Stimulated activated CD4-positive, alpha-beta T cell treated with anti-CD3 and anti-CD28 coated beads, TNF-alpha, amount 100 ng/mL, for 48 hours (primary cell): ENCODE measurements at places on chromosomes 6 and 20.

GRCh38 chr20:62210496-62210855 is 9.6 kb downstream of the HRH3 start:
- DNase-seq: no peak

DNA sequence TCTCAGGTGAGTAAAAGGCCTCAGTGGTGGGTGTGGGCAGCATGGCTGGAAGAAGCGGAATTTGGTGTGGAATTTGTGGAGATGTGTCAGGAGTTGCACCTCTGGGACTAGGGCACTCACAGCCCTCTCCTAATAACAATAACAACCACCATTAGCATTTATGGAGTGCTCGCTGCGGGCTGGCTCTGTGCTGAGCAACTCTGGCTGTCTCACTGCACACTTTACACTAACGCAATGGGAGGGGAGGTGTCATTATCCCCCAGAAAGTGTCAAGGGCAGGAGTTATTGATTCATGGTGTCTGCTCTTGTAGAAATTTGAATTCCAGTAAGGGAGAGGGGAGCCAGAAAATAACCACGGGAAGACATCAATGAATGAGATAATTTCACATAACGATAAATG is 22.7 kb upstream of the SCRT2 start:
- DNase-seq: no peak

- DNase-seq: no peak
Observed at GRCh38 chr6:155706341-155706740, 250.7 kb upstream of the NOX3 start.

DNA sequence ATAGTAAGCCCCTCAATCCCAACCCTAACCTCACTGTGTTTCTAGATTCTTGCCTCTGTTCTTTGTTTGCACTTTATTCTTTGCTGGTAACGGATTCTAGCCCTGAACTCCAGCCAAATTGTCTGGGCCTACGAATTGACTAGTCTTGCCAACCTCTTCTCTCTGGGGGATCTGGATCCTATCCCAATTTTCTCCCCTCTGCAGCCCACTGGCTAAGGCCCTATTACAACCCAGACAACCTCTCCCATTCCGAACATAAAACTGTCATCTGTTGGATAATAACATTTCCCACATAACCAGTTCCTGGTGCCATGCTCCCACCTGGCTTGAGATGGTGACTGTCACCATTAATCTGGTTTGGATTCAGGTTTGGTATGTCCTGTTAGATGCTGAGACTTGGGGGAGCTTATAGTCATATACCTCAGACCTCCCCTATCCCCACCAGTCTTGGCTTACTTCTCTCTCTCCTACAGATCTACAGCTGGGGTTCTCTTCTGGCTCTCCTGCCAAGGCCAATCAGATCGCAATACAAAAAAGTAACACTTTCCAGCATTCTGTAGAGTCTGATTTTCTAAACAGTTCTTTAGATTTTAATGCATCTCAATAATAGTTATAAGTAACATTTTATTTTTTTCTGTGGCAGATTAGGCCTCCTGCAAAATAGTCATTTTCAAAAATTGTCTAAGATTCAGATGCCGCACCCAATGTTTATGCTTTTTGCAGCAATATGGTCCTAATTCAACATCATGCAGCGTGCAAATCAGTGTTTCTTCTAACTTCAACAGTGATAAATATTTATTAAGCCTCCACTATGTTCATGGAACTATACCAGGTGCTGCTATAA is 29.8 kb upstream of the AHI1 start:
- no peak for DNase-seq

GRCh38 chr6:1285556-1285955 is 26.3 kb upstream of the FOXQ1 start:
- no peak for DNase-seq

DNA sequence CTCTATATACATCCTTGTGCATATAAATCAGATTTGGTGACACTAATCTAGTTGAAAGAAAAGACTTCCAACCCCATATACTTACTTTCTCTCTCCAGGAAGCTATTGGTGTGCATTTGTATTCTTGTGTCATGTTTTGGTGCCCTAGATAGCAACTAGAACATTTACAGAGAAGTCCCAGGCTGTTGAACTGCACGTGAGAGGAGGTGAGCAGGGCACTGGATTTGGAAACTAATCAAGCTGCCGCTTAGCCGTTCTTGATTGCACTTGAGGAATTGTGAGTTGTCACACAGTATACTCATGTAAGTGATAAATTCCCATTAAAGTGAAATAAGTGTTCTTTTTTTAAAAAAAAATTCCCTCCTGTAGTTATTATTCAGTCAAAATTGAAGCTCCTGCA is 7.6 kb downstream of the WRNIP1 start:
- DNase-seq: no peak

GRCh38 chr6:147132889-147133288 is 71.3 kb upstream of the STXBP5 start:
- DNase-seq: no peak

DNA sequence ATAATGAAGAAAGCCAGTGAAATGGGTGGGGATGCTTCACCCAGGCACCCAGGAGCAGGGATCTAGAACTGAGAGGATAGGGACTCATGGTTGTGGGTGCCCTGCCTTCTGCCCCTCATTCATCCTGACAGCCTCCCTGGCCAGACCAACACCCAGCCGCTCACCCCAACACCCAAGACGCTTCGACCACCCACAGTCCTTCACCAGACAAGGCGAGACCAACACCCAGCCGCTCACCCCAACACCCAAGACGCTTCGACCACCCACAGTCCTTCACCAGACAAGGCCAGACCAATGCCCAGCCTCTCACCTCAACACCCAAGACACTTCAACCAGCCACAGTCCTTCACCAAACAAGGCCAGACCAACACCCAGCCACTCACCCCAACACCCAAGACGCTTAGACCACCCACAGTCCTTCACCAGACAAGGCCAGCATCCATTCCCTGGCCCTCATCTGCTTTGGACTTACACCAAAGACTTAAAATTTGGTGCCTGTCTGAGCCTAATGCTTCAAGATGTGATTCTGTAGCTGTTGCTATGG is 131.5 kb downstream of the ANKRD60 start:
- DNase-seq: no peak

DNA sequence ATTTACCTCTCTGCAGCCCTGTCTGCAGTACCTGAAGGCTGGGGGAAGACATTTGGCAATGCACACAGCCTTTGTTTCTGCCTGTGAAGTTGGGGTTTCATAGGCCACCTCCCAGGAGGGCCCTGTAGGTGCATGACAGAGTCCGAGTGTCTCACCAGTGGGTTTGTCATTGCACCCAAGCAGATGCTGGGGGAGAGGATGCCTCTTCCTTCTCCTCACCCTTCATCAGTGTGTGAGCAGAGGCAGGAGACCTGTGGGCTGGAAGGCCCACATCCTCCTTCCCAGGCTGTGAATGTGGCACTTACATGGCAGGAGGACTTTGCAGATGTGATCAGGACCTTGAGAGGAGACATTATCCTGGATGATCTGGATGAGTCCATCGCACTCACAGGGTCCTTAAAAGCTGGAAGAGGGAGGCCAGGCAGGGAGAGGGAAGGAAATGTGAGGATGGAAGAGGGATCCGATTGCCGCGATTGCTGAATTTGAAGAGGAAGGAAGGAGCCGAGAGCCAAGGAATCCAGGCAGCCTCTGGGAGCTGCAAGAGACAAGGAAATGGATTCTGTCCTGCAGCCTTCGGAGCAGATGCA is 30.4 kb downstream of the SYNJ2 start:
- no peak for DNase-seq
